ENCODE measurements at places on chromosomes 1 and 21.

DNA sequence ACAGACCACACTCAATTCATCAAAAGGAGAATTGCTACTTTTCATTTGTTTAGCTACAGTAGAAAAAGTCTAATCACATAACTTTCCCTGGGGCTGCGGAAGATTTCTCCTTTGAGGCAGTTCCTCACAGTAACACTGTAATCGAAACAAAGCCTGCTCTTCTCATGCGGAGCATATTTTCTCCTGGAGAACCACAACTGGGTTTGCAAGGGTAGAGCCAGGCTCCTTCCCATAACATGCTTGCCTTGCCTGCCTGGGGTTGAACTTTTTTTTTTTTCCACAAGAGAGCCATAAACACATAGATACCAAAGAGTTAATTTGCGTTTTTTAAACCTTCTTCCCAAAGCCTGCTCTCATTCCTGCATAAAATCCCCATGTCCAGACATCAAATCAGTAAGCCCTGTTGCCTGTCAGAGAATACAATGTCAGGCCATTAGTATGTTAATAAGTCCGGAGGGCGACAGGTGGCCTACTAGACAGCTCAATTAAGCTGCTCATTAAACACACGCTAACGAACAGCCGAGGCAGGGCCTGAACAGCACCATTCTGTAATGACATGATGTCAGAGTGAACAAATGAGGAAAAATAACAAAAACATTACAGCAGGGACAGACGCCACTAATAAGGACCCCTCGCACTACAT, 107.1 kb upstream of the OLIG2 start:
- no peak for DNase-seq

DNA sequence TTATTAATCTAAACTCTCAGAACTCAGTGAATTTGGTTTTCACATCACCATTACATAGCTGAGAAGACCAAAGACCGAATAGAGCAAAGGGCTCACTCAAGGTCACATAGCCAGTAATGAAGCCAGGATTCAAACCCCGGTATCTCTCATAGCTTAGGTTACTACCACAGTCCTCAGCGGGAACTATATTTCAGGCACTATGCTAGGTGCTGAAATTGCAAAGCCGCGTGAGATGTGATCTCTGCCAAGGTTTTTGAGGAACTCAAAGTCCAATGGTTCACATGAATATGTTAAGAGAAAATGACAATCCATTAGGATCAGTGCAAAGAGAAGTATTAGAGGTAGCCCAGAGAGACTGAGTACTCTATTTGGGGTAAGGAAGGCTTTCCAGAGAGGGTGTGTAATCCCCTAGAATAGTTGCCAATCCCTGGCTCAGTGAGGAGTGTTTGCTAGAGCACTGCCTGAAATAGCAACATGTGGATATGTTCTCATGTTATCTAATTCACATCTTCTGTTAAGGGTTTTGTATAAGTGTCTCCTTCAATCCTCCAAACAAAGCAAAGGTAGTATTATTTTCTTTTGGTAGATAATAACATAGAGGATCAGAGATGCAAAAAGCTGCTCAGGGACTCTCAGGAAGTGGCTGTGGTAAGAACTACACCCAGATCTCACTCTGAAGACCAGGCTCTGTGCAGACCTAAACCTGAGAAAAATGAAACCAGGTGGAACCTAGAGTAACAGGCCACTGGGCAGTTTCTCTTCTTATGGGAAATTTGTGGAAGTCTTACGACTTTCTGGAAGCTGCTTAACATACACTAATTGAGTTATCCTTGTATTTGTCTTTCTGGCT, 93.1 kb upstream of the C8B start:
- no peak for DNase-seq

DNA sequence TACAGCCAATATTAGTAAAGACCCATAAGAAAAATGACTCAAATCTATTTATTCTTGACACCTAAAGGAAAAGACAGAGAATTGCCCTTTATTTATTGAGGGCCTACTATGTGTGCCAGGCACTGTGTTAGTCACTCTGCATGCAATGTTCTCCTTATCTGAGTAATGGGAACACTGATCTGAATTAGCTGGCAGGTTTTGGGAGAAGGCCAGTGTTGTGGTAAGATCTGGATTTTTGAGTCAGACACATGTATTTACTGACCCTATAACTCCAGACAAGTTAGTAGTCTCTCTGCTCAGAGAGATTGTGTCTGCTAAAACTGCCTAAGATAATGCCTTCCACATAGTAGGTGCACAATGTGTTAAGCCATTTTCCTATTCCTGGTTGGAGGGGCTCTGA, 17.3 kb downstream of the LCE4A start:
- no peak for DNase-seq

GRCh38 chr1:42482635-42483153, 19.6 kb downstream of the CCDC30 start:
- no peak for DNase-seq
